ENCODE measurements at places on chromosomes 6 and 20.

DNA sequence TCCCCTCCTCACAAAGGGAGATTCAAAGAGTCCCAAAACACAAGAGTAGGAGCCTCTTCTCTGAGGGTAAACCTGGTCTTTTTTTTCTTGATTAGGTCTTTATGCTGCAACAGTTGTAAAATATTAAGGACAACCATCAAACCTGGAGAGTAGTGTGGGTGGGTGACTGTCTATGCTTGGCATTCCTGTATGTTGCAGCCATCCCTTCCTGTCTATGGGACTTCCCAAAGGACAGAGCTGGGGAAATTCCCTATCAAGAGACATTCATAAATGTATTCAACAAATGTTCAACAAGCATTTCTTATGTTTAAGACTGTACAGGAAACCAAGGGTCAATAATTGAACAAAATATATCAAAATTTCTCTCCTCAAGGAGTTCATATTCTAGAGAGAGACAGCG lies 5.5 kb downstream of the BTN2A2 start:
- DNase-seq, result no peak

GRCh38 chr6:72864236-72864635 lies 242.4 kb downstream of the KCNQ5 start:
- DNase-seq, result no peak

- DNase-seq, result peak; percentile 7
Observed at GRCh38 chr6:70657706-70658105, 10.0 kb upstream of the SMAP1 start.

DNA sequence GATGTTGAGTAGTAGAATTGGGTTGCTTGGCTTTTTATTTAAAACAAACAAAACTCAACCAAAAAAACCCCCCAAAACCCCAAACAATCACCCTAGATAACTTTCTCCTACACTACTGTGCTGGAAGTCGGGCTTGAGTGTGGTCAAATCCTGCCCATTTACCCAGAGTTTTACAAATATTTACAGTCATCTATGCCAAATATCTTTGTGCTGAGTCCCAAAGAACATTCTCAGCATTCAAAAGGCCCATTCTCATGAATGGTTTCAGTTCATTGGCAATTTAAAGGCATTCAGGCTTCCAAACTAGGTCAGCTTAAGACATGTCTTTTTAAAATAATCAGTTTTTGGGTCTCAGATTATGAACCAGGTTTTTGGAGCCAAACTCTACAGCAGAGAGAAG lies 1.8 kb downstream of the RNF144B start:
- DNase-seq, result no peak

GRCh38 chr20:21090111-21090618 lies 16.0 kb downstream of the LINC00237 start:
- no peak for DNase-seq

DNA sequence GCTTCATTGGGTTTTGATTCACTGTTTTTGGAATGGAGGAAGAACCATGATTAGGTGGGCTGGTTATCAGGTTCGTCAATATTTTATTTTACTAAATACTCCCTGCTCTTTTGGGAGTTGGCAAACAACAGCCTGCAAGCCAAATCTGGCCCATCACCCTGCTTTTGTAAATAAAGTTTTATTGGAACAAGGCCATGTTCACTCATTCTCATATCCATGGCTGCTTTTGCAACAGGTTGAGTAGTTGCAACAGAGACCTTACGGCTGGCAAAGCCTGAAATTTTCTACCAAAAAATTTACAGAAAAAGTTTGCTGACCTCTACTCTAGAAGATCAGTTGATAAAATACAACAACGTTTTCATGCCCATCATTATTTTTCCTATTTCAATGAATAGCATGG lies 45.1 kb downstream of the SYTL3 start:
- no peak for DNase-seq

Data from NCI-H524 (cell line).